ENCODE measurements at places on chromosomes 16 and 17. TPM values are rescaled to one million over a fixed set of nuclear protein-coding genes. Genes with fewer than 3 reads are reported as not detected.

The LYRM9 gene
- 4.4 TPM for total RNA-seq

The ABCC12 gene
- total RNA-seq: not detected

The CCDC47 gene
- 67.7 TPM for total RNA-seq

The ITGA2B gene
- 23.8 TPM for total RNA-seq

The EIF3C gene
- total RNA-seq: 117 TPM

The PLA2G10 gene
- not detected for total RNA-seq

The CARD14 gene
- total RNA-seq: 0.25 TPM

The ABCA9 gene
- total RNA-seq: 18.9 TPM

DNA sequence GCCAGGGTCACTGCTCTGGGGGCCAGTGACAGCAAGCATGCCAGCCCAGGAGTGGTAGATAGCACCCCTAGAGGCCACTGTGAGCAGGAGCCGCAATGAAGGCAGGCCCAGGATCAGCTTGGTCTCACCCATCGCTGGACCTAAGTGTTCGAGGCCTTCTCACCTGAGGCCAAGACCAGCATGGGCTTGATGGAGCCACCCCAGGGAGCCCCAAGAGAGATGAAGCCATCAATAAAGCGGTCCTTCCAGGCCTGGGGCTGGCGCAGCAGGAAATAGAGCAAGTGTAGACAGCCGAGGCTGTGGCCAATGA, 1.8 kb downstream of the LCAT start:
- peaks cover 12% of the 10 kb centered on the region for H3K36me3 ChIP-seq
- DNase-seq: peak; percentile 52
- peaks cover 59% of the 10 kb centered on the region for H3K4me1 ChIP-seq
- H3K4me3 ChIP-seq: no peak overlapping the region

DNA sequence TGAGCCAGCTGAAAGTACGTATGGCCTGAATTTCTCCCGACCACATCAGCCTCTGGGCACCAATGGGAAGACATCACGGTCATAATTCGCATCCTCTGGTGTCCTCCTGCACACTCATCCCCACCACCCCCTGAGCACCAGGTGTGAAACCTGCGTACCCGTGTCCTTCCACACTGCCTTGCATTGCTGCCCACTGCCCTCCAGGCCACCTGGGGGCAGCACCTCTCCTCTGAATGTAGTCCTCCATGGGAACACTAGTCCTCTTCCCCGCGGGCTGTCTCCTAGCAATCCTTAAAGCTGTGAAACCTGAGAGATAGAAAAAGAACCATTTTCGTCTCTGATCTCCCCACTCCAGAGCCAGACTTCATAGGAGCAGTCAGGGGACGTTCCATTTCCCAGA, 125.5 kb downstream of the ZNF18 start:
- H3K4me3 ChIP-seq: no peak overlapping the region
- no peaks in the 10 kb centered on the region for H3K36me3 ChIP-seq
- no peak overlapping the region for H3K27ac ChIP-seq

GRCh38 chr17:32783602-32784001, 93.3 kb downstream of the MYO1D start:
- no peak overlapping the region for H3K27ac ChIP-seq
- no peaks in the 10 kb centered on the region for H3K27me3 ChIP-seq
- H3K4me1 ChIP-seq: no peaks in the 10 kb centered on the region
- H3K36me3 ChIP-seq: no peaks in the 10 kb centered on the region
- DNase-seq: no peak

DNA sequence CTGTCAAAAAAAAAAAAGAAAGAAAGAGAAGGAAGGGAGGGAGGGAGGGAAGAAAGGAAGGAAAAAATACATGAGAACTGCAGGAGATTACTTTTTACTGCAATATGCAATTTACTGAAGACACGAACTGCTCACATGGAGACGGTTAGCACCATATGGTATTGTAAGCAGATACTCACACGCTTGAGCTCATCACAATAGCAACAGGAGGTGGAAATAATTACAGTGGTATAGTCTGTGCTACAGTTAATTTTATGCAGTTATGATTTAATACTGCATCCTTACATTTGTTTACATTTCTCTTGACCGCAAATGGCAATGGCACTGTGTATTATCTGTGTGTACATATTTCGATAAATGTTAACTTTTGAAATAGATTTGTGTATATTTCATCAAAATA, 21.4 kb upstream of the SLC46A1 start:
- H3K36me3 ChIP-seq: no peaks in the 10 kb centered on the region
- no peak overlapping the region for H3K27ac ChIP-seq
- no peaks in the 10 kb centered on the region for H3K4me1 ChIP-seq

DNA sequence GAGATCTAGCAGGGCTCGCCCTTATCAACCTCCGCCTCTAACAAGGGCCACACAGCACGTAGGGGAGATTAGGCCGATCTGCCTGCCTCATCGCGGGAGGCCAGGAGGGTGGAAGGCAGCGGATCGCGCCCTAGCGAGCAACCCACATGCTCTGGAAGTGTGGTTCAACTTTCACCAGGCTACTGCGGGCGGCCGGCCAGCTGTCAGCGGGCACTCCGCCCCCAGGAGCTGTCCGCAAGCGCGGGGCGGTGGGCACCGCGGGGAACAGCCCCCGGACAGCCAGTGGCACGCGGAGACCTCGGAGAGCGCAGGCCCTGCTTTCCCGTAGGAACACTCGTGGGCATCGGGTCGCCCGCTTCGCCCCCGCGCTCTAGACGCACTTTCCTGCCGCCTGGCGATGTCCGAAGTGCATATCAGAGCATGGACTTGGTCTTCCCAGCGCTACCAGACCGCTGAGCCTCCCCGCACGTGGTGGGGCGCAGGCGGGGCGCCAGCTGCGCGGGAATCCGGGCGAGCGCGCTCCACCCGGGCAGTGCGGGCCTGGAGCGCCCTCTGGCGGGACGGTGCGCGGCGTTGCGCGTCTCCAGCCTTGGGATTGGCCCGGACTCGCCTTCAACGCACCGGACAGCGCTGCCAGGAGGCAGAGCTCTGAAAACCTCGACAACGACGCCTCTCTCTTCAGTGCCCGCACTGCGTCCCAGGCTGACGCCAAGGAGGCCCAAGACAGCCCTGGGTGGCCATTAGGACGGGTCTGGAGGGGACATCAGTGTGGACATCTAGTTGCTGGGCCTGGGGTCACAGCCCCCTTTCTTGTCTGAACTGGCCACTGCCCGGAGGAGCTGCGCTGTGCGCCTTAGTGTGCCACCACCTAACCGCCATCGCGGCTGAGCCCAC, 3.6 kb upstream of the ZNHIT3 start:
- H3K36me3 ChIP-seq: no peaks in the 10 kb centered on the region
- H3K27me3 ChIP-seq: no peaks in the 10 kb centered on the region
- H3K4me1 ChIP-seq: peaks cover 9% of the 10 kb centered on the region

DNA sequence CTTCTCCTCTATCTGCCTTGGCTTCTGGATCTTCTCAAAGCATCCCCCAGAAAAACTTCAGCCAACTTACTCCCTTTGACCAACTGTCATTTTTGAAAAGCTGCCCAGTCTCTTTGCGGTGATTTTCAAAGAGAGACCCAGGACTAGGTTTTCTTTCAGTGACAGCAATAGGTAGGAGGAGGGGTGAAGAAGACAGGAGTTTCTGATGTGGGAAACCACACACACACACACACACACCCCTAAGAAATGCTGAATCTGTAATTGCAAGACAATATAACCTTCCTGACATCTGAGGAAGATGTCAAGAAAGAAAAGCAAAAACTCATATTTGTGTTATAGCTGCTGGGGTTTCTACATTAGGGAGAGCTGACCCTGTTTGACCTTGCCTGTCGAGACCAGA, 5.2 kb downstream of the FAM20A start:
- H3K4me1 ChIP-seq: peaks cover 36% of the 10 kb centered on the region
- H3K27ac ChIP-seq: peak overlapping the region; percentile 81
- no peak overlapping the region for H3K4me3 ChIP-seq
- no peaks in the 10 kb centered on the region for H3K27me3 ChIP-seq

GRCh38 chr17:1186214-1186820, 6.5 kb upstream of the ABR start:
- H3K4me3 ChIP-seq: no peak overlapping the region
- DNase-seq: no peak
- no peaks in the 10 kb centered on the region for H3K36me3 ChIP-seq
- peaks cover 6% of the 10 kb centered on the region for H3K4me1 ChIP-seq

DNA sequence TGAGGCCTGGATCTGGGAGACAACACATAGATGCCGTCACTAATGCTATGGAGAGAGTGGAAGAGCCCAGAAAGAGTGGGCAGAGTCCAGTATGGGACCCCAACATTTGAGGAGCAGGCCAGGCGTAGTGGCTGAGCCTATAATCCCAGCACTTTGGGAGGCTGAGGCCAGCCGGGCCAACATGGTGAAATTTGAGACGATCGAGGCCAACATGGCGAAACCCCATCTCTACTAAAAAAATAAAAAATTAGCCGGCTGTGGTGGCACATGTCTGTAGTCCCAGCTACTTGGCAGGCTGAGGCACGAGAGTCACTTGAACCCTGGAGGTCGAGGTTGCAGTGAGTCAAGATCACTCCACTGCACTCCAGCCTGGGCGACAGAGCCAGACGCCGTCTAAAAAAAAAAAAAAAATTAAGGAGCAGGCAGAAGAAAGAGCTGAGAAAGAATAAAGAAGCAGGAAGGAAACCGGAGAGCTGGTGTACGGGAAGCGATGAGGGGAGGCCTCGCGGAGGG, 6.0 kb upstream of the DNAI2 start:
- no peaks in the 10 kb centered on the region for H3K36me3 ChIP-seq
- no peak overlapping the region for H3K27ac ChIP-seq
- no peak overlapping the region for H3K4me3 ChIP-seq
- no peak for DNase-seq
- H3K4me1 ChIP-seq: no peaks in the 10 kb centered on the region
